ENCODE measurements at places on chromosomes 6 and 20.

GRCh38 chr20:4942331-4942730 lies 59.0 kb downstream of the SLC23A2 start:
- DNase-seq: no peak

DNA sequence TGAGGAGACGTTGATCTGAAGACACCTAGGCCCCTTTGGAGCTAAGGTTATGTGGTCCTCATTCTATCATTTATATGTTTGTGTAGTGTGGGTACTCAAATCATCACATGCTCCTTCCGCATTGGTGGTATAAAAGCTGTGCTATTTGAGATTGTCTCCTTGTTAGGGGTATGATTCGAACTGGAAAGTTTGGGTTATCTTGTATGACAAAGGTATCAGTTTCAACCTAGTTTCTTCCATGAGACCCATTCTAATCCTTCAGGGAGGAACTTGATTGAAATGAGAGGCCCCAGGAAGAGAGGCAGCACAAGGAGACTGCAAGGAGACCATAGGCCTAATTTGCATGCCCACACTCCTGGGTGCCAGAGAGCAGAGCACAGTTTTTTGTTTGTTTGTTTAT lies 104.2 kb upstream of the TIAM2 start:
- DNase-seq: no peak

GRCh38 chr6:109342911-109343310 lies 39.4 kb downstream of the CD164 start:
- DNase-seq: no peak

DNA sequence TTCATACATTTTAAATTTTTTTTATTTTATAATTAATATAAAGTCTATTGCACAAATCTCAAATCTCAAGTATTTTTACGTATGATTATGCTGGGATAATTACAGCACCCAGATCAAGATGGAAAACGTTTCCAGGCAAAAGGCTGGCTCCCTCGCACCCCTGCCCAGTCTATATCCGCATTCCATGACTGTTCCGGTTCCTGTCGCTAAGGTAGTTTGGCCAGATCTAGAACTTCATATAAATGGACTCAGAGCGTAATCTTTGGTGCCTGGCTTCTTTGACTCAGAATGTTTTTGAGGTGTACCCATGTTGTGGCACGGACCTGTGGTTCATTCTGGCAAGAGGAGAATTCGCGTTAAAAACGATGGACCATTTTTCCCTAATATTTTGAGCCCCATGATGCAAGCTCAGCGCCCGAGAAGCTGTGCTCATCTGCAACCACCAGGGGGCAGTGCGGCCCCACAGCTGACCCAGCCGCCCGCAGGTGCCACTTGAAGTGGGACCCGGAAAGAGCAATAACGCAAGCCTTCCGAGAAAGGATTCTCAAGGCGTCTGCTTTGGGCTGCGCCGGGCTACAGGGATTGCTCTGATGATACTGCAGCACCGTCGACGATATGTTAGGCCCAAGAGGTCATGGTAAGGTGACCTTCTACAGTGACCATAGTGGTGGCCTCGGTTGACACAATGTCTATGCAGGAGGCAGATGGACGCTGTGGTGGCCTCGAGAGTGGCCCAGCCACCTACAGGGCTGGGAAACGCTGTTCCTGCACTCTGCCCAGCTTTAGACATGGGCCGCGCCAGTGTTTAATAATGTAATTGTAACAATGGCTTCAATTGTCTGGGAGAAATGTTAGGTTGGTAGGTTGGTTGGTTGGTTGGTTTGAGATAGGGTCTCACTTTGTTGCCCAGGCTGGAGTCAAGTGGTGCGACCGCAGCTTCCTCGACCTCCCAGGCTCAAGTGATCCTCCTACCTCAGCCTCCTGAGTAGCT lies 160.1 kb downstream of the ZMYND8 start:
- DNase-seq: no peak

DNA sequence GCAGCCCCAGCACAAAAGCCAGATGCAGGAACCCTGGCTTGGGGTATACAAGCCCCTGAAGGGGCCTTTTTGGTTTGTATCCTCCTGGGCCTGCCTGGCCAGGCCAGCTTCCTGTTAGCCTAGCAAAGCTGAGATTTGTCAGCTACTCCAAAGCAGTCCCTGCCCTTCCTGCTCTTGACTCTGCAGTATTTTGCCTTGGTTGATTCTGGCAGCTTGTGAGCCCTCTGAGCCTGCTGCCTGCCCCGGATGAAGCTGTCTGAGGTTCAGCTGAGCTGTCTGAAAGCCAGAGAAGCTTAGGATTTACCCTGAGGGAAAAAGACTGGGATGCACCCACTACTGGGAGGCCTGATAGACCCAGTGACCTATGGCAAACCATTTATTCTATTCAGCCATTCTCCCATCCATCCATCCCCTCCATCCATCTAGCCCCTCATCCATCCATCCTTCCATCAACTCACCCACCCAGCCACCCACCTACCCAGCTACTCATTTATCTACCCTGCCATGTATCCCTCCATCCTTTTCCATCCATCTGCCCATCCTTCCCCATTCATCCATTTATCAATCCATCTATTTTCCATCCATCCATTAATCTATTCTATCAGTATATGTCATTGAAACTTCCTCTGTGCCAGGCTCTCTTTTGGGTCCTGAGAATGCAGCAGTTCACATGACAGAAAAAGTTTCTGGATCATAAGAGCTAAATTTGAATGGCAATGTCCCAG lies 307.5 kb downstream of the DHX35 start:
- DNase-seq: no peak

DNA sequence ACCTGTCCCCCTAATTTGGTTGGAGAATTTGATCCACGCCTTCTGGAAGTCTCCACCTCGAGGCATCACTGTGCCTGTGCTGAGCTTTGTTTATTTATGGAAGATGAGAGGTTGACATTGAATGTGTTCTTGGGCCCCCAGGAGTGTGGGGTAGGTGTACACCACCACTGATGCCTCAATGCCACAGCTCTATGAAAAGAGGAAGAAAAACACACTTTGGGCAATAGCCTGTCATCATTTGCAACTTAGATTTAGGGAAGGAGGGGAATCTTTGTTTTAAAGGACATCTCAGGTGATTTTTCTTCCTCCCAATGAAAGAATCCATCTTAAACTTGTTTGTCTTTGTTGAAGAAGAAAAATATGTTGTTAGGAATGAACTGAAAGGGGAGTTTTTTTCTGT lies 42.6 kb downstream of the TBC1D7 start:
- DNase-seq: no peak

GRCh38 chr6:163485388-163485851 lies 70.9 kb downstream of the QKI start:
- no peak for DNase-seq

DNA sequence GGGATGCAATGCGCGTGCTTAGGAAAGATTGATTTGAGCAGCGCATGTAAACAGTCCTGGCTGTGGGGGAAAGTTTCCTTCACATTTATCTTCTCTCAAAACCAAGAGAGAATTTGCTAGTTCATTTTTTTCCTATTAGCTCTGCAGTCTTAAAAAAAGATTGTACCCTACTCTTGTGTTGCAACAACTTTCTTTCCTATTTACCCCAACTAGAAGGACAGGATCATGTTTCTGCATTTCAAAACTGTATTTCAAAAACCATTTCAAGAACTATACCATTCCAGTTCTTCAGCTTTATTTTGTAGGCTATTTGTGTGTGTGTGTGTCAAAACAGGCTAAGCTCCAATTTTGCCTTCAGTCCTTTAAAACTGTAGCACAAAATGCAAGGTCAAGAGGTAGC lies 473.1 kb downstream of the KIF16B start:
- no peak for DNase-seq

GRCh38 chr6:36229223-36229622 lies 32.7 kb downstream of the BRPF3 start:
- DNase-seq: no peak

- peak; percentile 24 for DNase-seq
Observed at GRCh38 chr6:125746731-125747588, 2.5 kb upstream of the HEY2 start.

GRCh38 chr6:13709689-13710551 lies 1.7 kb downstream of the RANBP9 start:
- no peak for DNase-seq

GRCh38 chr20:57928181-57928967 lies 218.6 kb upstream of the PMEPA1 start:
- DNase-seq: no peak

GRCh38 chr6:95693108-95693507 lies 115.8 kb downstream of the MANEA start:
- no peak for DNase-seq

DNA sequence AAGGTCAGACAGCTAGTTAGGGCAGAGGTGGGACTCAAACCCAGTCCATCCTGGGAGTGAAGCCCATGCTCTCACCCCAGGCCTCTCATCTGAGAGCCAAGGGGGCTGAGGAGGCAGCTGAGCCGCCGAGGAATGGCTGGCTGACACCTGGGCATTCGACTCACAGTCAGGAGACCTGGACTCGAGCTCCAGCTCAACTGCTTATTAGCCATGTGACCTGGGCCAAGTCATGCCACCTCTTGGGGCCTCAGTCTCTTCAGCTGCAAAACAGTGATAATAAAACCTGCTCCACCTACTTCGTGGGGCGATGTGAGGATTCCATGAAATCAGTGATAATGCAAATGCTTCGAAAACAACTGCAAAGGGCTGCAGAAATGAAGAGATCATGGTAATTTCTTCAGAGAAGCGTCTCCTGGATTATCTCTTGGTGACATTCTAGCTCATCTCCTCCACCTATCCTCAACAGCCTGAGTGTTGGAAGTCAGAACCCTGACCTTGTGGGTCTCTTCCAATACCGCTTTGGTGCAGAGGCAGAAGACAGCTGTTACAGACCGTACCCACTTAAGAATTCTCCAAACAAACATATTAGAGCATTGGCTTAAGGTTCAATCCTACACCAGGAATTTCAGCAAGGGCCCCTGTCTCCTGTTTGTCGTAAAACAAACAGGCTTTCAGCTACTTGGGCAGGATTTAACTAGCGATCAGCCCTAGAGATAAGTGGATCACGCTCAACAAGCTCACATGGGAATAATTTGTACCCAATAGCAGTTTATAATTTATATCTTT lies 60.0 kb upstream of the PIM1 start:
- DNase-seq: no peak

GRCh38 chr6:95530176-95530819 lies 47.0 kb upstream of the MANEA start:
- DNase-seq: no peak

DNA sequence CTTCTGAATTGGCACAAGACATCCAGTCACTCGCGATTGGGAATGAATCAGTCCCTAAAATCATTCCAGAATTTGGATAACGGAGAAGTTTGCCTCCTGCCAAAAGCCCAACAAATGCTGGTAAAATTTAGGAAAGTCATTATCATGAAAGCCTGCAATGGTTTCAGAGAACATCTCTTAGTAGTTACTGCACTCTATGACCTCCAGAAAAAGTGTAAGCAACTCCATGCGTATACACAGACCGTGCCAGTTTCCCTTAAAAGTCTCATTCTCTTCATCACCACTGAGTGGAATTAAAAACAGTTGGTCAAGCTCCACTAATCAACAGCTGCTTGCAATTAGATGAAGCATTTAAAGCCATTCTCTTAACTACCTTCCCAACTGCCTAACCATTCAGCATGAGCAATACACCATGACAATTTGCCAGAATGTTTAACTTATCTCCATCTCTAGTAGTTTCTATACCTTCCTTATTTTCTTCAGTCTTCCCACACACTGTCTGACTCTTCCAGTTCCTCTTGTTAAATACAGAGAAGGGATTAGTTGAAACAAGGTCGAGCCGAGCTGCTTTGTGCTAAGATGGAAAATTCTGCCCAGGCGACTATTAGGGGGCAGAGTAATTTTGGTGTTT lies 183.6 kb upstream of the PRDM1 start:
- DNase-seq: no peak

DNA sequence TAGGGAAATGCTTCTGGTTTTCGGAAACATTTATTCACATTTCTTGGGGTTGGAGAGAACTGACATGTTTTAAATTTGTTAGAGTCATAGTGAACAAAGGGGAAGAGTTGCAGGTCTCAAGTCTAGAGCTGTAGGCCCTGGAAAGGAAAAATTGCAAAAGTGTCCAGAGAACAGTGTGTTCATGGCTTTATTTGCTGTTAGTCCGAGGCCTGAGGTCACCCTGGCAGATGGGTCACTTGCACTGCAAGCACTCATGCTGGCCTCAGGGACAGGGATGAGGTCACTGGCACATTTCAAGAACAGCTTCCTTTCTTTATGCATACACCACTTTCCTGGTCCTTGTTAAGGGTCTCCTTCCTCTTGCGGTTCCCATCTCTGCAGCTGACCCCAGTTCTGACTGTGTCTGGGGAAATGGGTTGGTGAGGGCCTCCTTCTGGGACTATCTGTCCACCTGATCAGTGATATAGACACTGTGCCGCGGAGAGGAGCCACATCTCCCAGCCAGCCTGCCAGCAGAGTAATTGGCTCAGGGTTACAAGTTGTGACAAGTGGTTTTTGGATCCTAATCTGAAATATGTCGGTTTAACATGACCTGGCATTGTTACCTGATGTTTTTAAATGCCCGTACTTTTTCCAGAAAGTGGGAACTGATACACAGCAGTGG lies 194.0 kb downstream of the EYA4 start:
- no peak for DNase-seq

GRCh38 chr20:31843881-31844280 lies 1.5 kb downstream of the FOXS1 start:
- no peak for DNase-seq

DNA sequence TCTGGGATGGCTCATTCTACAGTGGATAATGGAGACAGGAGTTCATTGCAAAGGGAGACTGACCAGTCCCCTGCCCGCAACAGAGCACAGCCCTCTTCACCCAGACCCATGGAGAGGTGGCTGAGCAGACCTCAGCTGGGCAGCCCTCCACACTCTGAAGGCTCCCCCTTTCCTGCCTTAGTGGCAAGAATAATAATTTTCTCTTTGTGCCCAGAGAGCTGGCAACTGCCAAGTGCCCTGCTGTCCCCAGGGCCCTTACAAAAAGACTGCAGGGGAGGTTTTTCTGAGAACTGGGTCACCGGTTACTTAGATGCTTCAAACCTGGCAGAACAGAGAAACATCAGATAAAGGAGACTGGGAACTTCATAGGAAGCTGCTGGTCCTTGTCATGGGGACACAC lies 35.4 kb upstream of the ZNFX1 start:
- no peak for DNase-seq

GRCh38 chr6:104682722-104683643 lies 176.7 kb downstream of the HACE1 start:
- DNase-seq: no peak

DNA sequence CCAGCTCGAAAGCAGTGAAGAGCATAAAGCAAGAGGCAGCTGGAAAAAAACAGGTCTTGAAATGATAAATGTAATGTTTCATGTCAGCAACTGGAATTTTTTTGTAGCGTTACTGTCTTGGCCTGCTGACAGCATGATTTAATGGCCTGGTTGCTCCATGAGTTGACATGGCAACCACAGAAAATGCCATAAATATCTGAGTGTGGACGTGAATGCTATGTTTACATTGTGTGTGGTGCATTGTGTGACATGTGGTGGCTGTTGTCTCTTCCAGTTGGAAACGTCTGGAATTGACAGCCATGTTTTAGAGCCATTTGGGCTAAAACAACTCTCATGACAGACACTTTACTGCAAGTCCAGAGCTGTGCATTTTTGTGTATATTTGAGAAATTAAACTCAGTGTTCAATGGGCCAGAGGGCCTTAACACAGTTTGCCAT lies 170.0 kb downstream of the FOXA2 start:
- DNase-seq: no peak
